Dermis blood vessel endothelial cell (primary cell): ENCODE measurements at places on chromosomes 5 and 9. TPM values are rescaled to one million over a fixed set of nuclear protein-coding genes. Genes with fewer than 3 reads are reported as not detected.

The FTMT gene
- not detected in 2 replicates for total RNA-seq

The COL23A1 gene
- 0.09 and 0.17 TPM in 2 replicates for total RNA-seq

DNA sequence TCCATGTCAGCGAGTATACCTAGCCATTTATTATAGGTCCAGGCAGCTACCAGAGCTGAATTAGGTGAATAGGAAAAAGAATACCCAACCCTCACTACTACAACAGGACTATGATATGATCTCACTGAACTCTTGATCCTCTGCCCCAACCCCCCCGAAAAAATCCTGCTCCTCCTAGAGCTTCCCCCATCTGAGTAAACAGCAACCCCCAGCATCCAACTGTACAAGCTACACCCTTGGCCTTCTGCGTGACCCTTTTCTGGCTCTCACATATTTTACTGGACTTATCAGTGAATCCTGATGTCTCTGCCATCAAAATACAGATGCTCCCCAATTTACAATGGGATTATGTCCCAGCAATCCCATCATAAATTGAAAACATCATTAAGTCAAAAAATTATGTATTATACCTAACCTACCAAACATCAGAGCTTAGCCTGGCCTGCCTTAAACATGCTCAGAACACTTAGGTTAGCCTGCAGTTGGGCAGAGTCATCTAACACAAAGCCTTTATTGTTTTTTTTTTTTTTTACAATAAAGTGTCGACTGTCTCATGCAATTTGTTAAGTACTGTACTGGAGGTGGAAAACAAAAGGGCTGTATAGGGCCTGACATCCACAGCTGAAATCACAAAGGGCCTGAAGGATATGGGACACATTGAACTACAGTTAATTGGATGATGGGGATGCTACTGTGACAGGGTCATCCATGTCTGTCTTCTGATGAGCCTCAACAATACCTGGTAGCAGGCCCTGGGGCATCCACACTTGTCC is 128.9 kb upstream of the ERCC6L2 start:
- no peak for DNase-seq

DNA sequence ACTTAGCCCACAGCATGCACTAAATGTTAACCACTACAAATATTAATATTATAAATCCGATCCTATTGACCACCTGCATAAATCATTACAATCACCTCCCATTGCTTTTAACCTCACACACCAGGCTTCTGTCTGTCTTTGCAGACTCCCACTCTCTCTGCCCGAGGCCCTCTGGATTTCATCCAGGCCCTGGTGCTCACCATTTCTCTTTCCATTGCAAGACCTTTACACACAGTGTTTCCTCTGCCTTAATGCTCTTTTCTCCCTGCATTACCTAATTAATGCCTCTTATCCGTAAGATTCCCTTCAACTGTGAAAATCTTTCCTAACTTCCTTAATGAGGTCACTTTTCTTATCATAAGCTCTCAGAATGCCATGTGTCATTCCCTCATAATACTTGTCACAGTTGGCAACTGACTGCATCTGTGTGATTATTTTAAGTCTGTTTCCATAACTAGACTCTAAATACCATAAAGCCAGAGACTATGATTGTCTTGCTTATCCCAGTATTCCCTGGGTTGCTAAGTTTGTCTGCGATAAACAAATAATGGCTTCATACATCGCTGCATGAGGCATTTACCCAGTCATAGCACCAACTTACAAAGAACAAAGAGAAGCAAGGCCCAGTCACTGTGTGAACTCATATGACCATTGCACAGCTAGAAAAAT is 155.1 kb downstream of the CCDC192 start:
- peak; percentile 69 for DNase-seq

- no peak for DNase-seq
Measured at GRCh38 chr5:40436535-40437237, 243.0 kb upstream of the PTGER4 start.

DNA sequence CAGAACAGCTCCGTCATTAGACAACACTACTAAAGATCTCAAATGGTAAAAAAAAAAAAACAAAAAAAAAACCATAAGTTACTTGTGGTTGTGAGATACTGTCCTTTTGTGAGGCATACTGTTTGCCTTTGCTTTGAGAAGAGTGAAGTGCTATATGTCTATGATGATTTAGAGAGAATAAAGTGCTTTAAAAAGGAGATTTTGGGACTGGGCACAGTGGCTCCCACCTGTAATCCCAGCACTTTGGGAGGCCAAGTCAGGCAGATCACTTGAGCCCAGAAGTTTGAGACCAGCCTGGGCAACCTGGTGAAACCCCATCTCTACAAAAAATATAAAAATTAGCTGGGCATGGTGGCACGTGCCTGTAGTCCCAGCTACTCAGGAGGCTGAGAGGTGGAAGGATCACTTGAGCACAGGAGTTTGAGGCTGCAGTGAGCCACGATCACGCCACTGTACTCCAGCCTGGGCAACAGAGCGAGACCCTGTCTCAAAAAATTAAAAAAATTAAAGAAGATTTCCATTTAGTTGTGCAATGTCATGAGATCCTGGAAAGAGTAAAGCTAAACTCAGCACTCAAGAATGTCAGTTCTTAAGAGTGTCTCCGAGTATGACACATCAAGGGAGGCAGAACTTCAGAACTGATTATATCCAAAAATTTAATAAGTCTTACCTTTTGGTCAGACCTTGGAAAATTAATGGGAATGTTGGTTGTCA is 87.3 kb downstream of the PRDM6 start:
- no peak for DNase-seq

GRCh38 chr9:73149371-73150067 is 2.1 kb upstream of the ANXA1 start:
- DNase-seq = peak; percentile 85

GRCh38 chr5:8299716-8300115 is 430.8 kb downstream of the MTRR start:
- no peak for DNase-seq
